Neural progenitor cell (in vitro differentiated cells): ENCODE measurements at places on chromosomes 1 and 21. TPM values are rescaled to one million over a fixed set of nuclear protein-coding genes. Genes with fewer than 3 reads are reported as not detected.

GRCh38 chr1:40789661-40790430 lies 6.3 kb downstream of the KCNQ4 start:
- no peak overlapping the region for H3K4me3 ChIP-seq
- peaks cover 14% of the 10 kb centered on the region for H3K27me3 ChIP-seq
- H3K36me3 ChIP-seq = no peaks in the 10 kb centered on the region

- DNase-seq = no peak
- H3K4me1 ChIP-seq = no peaks in the 10 kb centered on the region
- H3K27ac ChIP-seq = no peak overlapping the region
- no peaks in the 10 kb centered on the region for H3K36me3 ChIP-seq
- no peaks in the 10 kb centered on the region for H3K27me3 ChIP-seq
Measured at GRCh38 chr1:224866940-224867339, 62.5 kb upstream of the DNAH14 start.

DNA sequence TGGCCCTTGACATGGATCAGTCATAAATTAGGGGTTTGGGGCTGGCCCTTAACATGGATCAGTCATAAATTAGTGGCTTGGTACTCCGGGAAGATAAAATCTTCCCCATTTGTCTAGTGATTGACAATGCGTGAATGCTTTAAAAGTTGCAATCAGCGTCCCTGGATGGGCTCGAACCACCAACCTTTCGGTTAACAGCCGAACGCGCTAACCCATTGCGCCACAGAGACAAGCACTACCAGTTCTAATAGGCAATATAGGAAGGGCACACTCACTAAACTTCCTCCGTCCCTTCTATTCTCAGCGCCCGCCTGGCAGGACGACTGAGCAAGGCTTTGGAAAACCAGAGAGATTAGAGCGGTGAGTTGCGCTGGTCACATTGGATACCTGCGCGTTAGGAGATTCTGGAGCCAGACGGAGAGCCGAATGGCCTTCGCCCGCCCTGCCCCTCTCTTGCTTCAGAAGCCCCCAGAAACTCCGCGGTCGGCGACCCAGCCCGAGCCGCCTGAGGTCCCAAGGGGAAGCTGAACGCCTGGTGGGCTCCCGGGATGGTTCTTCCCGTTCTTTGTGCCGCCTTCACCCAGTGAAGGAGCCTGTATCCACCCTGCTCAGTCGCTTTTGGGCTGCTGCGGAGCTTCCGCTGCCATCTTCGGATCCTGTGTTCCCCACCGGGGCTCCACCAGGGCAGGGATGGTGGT lies 235.9 kb downstream of the FAM72C start:
- DNase-seq = no peak
- no peak overlapping the region for H3K27ac ChIP-seq
- no peak overlapping the region for H3K4me3 ChIP-seq
- H3K27me3 ChIP-seq = no peaks in the 10 kb centered on the region
- no peaks in the 10 kb centered on the region for H3K36me3 ChIP-seq

DNA sequence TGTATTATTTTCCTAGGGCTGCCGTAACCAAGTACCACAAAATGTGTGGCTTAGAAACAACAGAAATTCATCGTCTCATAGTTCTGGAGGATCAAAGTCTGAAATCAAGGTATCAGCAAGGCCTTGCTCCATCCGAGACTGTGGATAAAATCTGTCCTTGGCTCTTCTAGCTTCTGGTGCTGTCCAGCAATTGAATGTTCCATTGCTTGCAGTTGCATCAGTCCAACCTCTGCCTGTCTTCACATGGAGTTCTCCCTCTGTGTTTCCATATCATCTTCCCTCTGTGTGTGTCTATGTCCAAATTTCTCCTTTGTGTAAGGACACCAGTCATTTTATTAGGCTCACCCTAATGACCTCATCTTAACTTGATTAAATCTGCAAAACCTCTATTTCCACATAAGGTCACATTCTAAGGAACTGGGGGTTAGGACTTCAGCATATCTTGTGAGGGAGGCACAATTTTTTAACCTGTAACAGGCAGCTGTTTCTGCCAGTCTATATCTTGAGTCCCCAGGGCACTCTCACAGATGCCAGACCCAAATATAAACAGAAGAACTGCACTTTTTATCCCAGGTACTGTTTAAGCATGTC lies 84.2 kb downstream of the ERG start:
- H3K4me3 ChIP-seq = no peak overlapping the region
- no peaks in the 10 kb centered on the region for H3K4me1 ChIP-seq
- H3K27me3 ChIP-seq = no peaks in the 10 kb centered on the region
- H3K27ac ChIP-seq = no peak overlapping the region
- no peak for DNase-seq
- no peaks in the 10 kb centered on the region for H3K36me3 ChIP-seq

DNA sequence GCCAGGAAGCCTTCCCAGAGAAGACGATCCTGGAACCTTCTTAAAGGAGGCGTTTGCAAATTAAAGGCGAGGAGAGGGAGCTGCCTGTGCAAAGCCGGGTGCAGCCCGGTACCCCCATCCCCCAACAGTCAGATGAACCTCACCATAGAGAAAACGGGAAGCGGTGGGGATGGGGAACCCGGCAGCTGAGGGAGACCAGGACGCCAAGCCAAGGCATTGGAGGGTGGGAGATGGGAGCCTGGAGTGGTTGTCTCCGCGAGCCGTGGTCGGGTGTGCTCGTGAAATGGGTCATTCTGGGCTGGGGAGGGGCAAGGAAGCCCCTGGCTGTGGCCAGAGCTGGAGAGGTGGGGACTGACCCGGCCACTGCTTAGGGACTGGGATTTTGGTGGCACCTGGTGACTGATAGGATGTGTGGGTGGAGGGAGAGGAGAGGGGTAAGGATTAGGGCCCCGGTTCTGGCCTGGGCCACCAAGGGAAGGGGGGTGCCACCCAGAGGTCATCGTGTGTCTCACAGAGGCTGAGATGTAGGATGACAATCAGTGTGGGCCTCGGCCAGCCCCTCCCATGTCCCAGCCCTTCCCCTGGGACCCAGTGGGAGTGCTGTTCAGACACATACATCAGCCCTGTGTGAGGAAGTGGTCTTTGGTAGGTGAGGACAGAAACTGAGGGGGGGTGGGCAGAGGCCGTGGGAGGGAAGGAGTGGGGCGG lies 676 bp upstream of the PADI2 start:
- peaks cover 49% of the 10 kb centered on the region for H3K27me3 ChIP-seq
- no peak overlapping the region for H3K27ac ChIP-seq
- DNase-seq = peak; percentile 39
- H3K4me1 ChIP-seq = peaks cover 20% of the 10 kb centered on the region
- peak overlapping the region; percentile 55 for H3K4me3 ChIP-seq

DNA sequence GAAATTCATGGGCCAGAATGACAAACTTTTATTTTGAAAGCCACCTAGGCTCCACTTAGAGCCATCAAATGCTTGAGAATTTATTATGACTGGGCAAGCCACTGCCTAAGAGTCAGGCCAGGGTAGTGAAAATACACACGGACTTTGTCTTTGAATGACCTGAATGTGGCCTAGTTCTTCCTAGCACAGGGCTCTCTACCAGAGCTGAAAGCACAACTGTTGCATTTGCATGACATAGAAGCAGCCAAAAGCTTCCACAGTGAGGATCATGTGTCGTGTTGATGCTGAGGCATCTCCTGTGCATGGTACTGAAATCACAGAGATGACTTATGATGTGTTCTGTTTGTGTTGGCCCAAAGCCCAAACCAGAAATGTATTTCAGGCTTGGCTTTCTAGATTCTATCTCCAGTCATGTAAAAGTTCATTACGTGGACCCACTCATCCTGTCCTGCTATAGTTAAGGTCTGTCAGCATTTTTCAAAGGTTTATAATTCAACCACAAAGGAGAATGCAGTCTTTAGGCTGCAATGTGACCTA lies 164.0 kb upstream of the UBE2U start:
- no peaks in the 10 kb centered on the region for H3K36me3 ChIP-seq
- no peak overlapping the region for H3K4me3 ChIP-seq
- no peak overlapping the region for H3K27ac ChIP-seq
- peaks cover 52% of the 10 kb centered on the region for H3K4me1 ChIP-seq

DNA sequence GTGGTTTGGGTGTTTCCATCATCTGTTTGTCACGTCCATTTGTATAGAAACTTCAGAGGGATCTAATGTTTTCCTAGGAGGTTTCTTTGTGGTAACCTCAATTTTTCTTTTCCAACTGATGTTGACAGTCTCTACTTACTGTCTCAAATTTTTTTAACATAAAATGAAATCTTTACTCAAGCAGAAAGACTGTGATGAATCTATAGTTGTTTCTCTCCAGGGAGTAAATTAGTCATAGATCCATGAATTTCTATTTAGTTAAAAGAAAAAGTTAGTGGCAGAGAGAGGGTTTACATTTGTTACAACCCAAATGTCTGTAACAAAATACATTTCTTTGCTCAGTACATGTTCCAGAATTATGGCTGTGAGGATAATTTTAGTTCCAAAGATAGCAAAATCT lies 161.6 kb downstream of the DISP1 start:
- no peaks in the 10 kb centered on the region for H3K4me1 ChIP-seq
- H3K27me3 ChIP-seq = no peaks in the 10 kb centered on the region
- no peak for DNase-seq
- H3K4me3 ChIP-seq = no peak overlapping the region

Gene SMIM1
- 9.1 TPM in 1 of 2 replicates, not detected in the other for total RNA-seq

Gene FCRL6
- not detected in 2 replicates for total RNA-seq

Gene FGR
- not detected in 2 replicates for total RNA-seq

Gene OR2T29
- not detected in 2 replicates for total RNA-seq
